Activated CD4-positive, alpha-beta memory T cell treated with anti-CD3 and anti-CD28 coated beads for 36 hours (primary cell): ENCODE measurements at places on chromosomes 1 and 21. TPM values are rescaled to one million over a fixed set of nuclear protein-coding genes. Genes with fewer than 3 reads are reported as not detected.

DNA sequence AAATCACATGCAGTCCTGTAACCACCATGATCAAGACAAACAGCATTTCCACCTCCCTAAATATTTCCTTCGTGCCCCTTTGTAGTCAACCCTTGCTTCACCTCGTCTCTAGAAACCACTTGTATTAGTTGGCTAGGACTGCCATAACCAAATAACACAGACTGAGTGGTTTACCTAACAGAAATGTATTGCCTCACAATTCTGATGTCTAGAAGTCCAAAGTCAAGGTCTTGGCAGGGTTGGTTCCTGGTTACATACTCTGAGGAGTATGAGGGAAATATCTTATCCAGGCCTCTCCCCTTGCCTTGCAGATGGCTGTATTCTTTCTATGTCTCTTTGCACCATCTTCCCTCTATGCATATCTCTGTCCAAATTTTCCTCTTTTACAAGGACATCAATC is 23.3 kb upstream of the FRRS1 start:
- no peak overlapping the region for H3K27ac ChIP-seq
- DNase-seq: no peak
- H3K4me1 ChIP-seq: peaks cover 12% of the 10 kb centered on the region

Gene C1QC
- total RNA-seq: not detected

DNA sequence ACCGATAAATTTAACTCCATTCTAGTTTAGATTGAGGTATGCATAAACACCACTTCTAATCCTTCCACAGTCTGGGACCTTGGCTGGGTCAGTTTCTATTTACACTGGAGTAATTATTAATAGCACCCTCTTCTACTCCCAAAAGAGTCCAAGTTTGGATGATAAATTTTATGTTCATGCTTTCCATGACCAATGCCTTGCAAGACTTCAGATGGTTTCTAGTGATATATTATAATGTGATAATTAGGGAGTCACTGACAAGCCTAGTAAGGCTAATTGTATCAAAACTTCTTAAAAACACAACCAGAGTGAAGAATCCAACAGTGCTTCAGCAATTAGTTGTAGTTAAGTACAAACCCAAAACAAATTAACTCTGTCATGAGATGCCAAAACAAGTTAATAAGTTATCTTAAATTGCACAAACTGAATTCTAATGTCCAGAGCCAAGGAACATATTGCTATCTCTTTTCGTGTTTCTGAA is 489.6 kb downstream of the TTLL7 start:
- no peak overlapping the region for H3K27ac ChIP-seq
- DNase-seq: no peak
- peaks cover 2% of the 10 kb centered on the region for H3K36me3 ChIP-seq
- peaks cover 35% of the 10 kb centered on the region for H3K4me1 ChIP-seq

- no peak for DNase-seq
- no peak overlapping the region for H3K27ac ChIP-seq
- H3K4me1 ChIP-seq: no peaks in the 10 kb centered on the region
- no peak overlapping the region for H3K4me3 ChIP-seq
Measured at GRCh38 chr1:64062529-64062928, 140.9 kb upstream of the UBE2U start.

DNA sequence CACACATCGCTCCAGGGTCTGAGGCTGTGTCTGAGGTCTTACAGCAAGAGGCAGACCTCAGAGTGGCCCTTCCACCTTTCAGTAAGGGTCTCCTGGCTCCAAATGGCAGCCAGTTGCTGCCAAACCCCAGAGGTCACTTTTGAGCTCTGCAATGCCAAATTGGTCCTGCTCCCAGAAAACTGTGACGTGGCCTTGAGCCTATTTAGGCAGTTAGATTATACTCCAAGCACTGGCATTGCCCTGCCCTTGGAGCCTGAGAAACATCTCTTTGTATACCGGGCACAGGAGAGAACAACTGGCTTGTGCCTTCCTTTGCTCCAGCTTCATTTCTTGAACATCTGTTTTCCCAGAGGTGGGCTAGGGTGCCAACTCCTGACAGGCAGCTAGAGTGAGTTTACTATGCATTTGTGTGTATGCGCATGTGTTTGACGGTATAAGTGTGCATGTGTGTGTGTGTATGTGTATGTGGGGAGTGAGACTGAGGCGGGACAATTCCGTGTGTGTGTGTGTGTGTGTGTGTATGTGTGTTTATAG is 134.5 kb downstream of the IER5 start:
- no peaks in the 10 kb centered on the region for H3K4me1 ChIP-seq
- no peak for DNase-seq
- H3K27ac ChIP-seq: no peak overlapping the region
- H3K4me3 ChIP-seq: no peak overlapping the region
- H3K27me3 ChIP-seq: peaks cover 2% of the 10 kb centered on the region
- H3K36me3 ChIP-seq: no peaks in the 10 kb centered on the region

DNA sequence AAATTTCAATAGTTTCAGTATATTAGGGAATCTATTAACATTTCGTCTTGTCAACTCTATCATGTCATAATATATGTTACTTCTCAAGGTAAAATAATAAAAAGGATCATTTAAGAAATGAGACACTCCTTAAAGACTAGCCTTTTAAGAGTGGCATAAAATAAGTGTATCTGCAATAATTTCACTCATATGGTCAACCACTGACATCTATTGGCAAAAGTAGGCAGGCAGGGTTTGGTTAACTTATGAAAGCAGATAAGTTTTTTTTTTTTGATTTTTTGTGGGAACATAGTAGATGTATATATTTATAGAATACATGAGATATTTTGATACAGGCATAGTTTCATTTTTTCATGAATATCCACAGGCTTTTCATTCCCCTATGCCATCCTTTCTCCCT is 5.5 kb upstream of the RGS21 start:
- H3K36me3 ChIP-seq: no peaks in the 10 kb centered on the region
- no peak overlapping the region for H3K4me3 ChIP-seq
- no peaks in the 10 kb centered on the region for H3K27me3 ChIP-seq
- no peak for DNase-seq

- H3K4me3 ChIP-seq: no peak overlapping the region
- DNase-seq: no peak
- H3K4me1 ChIP-seq: no peaks in the 10 kb centered on the region
Measured at GRCh38 chr1:8032366-8032910, 6.3 kb upstream of the ERRFI1 start.

Gene CDA
- total RNA-seq: not detected

GRCh38 chr1:112687361-112687760 is 12.9 kb downstream of the MOV10 start:
- H3K36me3 ChIP-seq: peaks cover 10% of the 10 kb centered on the region
- H3K27me3 ChIP-seq: no peaks in the 10 kb centered on the region
- peaks cover 3% of the 10 kb centered on the region for H3K4me1 ChIP-seq
- H3K27ac ChIP-seq: no peak overlapping the region

DNA sequence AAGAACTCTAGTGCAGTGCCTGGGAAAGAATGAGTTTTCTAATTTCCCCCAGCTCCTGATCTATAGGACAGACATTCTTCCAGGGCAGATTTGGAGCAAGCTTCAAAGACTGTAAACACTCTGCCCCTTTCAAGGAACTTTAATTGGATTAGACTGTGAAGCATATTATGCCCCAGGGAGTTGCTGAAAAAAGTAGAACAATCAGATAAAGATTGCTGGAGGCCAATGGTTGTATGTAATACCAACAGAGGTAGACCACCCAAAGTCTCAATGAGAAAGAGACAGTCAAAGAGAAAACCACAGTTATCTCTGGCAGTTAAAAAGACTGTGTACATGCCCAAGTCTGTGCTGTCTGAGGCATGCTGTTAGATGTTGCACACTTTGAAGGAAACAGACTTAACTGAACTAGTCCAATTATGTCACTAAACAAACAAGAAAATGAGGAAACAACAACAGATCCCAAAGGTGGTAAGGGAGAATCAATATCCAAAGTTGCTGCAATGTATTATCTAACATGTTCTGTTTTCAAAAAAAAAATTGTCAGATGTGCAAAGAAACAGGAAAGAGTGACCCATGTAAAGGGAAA is 24.4 kb downstream of the C4BPA start:
- no peak for DNase-seq
- peaks cover 5% of the 10 kb centered on the region for H3K36me3 ChIP-seq
- H3K27ac ChIP-seq: no peak overlapping the region
- H3K4me1 ChIP-seq: no peaks in the 10 kb centered on the region
- H3K27me3 ChIP-seq: peaks cover 10% of the 10 kb centered on the region

Gene ZMYND12
- 0.97 TPM for total RNA-seq

DNA sequence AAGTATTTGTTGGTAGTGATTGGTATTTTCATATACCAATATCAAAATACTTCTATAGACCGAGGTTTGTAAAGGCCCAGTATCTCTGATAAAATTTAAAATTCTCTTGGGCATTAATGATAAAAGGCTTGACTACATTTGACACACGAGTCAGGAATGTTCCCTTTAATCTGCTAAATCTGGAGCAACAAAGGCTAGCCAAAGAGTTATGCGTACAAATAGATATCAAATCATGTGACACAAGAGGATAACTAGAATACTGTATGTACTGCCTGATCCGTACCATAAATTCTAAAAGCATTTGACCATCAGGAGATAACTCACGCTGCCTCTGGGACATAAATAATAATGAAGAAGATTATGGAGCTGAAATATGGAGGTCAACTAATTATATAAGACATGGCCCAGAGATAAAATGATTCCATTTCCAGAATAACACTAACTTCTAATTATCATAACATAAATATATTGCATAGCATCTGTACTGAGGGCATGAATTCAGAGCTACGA is 64.2 kb upstream of the SH3GLB1 start:
- no peaks in the 10 kb centered on the region for H3K4me1 ChIP-seq
- H3K27me3 ChIP-seq: no peaks in the 10 kb centered on the region
- H3K27ac ChIP-seq: no peak overlapping the region
- no peaks in the 10 kb centered on the region for H3K36me3 ChIP-seq
- no peak for DNase-seq

Gene PFKFB2
- 2.1 TPM for total RNA-seq

DNA sequence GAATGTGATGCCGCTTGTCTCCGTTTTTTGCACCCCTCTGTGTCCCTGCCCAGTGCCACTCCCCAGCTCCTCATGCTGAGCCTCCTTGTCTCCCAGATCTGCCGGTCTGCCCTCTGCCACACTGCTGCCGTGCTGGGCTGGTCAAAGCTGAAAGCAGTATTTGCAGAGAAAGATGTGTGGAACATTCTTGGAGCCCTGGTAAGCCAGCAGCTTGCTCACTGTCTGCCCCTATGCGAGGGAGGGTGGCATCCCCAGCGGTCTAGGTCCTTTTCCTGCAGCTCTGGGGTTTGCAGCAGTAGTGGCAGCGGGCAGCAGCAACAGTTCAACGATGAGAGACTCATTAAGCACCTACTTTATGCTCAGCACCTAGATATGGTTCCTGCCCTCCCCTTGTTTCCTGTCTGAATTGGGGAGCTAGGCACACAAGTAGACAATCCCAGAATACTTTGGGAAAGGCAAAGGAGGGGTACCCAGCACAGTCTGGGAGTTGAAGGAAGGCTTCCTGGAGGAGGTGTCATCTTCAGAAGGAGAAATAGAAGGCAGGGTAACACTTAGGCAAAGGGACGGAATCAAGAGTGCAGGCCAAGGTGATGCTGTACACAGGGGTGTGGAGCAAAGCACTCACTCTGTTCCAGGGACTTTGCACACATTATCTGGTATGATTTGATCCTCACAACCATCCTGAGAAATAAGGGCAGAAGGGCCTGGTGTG is 63.1 kb downstream of the KIF21B start:
- H3K4me1 ChIP-seq: no peaks in the 10 kb centered on the region
- no peak for DNase-seq
- H3K27ac ChIP-seq: no peak overlapping the region
- no peaks in the 10 kb centered on the region for H3K27me3 ChIP-seq
- no peaks in the 10 kb centered on the region for H3K36me3 ChIP-seq

GRCh38 chr1:91883470-91883869 is 2.5 kb downstream of the TGFBR3 start:
- DNase-seq: no peak
- no peaks in the 10 kb centered on the region for H3K36me3 ChIP-seq
- H3K27ac ChIP-seq: no peak overlapping the region

Gene OR2W3
- total RNA-seq: not detected

Gene LCE2A
- not detected for total RNA-seq

DNA sequence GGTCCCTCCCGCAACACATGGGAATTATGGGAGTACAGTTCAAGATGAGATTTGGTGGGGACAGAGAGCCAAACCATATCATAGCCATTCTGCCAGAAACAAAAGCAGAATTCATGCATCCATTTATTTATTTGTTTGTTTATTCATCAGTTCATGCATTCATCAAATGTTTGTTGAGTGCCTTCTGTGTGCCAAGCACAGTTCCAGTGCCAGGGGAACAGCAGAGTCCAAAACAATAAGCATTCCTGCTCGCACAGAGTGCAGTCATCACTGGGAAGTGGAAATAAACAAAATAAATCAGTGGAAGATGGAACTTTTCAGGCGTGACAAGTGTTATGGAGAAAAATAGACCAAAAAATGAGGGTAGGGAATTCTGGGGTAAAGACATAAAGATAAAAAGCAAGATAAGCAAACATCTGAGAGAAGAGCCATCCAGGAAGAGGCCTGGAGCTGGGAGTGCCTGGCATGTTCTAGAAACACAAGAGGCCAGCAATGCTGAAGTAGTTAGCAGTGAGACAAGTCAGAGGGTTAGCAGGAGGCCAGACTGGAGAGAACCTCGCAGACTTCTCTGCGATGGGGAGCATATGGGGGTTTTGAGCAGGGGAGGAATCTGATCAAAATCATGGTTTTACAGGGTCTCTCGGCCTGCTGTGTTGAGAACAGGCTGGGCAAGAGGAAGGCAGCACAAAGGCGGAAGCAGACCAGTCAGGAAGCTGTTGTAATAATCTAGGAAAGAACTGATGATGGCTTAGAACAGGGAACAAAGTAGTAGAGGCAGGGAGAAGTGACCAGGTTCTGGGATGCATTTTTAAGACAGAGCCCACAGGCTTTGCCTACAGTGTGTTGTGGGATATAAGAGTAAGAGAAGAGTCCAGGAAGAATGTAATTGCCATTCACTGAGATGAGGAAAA is 113.2 kb downstream of the GLUL start:
- no peak for DNase-seq
- H3K36me3 ChIP-seq: no peaks in the 10 kb centered on the region
- no peaks in the 10 kb centered on the region for H3K27me3 ChIP-seq
- no peaks in the 10 kb centered on the region for H3K4me1 ChIP-seq
- H3K27ac ChIP-seq: no peak overlapping the region

Gene FAM167B
- 0.68 TPM for total RNA-seq

GRCh38 chr1:18668046-18668445 is 37.4 kb downstream of the PAX7 start:
- no peak overlapping the region for H3K27ac ChIP-seq
- no peak overlapping the region for H3K4me3 ChIP-seq
- peaks cover 7% of the 10 kb centered on the region for H3K27me3 ChIP-seq
- DNase-seq: no peak
- no peaks in the 10 kb centered on the region for H3K36me3 ChIP-seq
- peaks cover 8% of the 10 kb centered on the region for H3K4me1 ChIP-seq

Gene KCNK2
- not detected for total RNA-seq

GRCh38 chr1:46451948-46452930 is 37.4 kb upstream of the DMBX1 start:
- H3K36me3 ChIP-seq: no peaks in the 10 kb centered on the region
- H3K27me3 ChIP-seq: peaks cover 45% of the 10 kb centered on the region
- no peak for DNase-seq
- no peak overlapping the region for H3K27ac ChIP-seq
- H3K4me1 ChIP-seq: peaks cover 13% of the 10 kb centered on the region
- no peak overlapping the region for H3K4me3 ChIP-seq

Gene GCLM
- 21.7 TPM for total RNA-seq

Gene NUP210L
- total RNA-seq: 0.05 TPM

Gene PKP1
- total RNA-seq: not detected
